ENCODE measurements at places on chromosomes 6 and 20.

DNA sequence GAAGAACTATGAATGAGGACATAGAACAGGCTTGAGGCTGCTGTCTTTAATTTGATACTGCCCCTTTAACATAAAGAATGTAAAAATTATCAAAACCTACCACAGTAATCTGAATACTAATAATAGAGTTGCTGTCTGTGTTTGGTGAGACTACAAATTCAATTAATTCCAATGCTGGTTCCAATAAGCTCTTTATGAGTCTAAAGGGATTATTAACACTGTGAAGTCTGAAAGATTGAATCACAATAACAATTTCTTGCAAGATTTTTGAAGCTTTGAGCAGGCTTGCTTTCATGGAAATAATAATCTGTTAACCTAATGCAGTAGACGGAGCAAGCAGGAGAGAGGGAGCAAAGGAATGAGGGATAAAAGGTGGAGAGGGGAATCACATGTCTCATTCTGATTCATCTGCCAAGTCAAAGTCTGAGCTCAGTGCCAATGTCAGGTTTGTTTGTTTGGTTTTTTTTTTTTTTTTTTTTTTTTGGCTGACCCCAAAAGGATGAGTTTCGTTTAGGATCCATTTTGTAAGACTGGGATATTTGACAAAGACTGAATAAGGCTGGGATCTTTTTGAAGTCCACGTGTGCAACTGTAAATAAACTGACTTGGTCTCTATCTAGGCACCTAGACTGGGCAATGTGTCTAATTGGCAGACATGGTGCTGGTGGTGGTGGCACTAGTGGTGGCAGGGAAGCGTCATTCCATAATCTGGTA, 211.6 kb downstream of the RNF144B start:
- DNase-seq = no peak

DNA sequence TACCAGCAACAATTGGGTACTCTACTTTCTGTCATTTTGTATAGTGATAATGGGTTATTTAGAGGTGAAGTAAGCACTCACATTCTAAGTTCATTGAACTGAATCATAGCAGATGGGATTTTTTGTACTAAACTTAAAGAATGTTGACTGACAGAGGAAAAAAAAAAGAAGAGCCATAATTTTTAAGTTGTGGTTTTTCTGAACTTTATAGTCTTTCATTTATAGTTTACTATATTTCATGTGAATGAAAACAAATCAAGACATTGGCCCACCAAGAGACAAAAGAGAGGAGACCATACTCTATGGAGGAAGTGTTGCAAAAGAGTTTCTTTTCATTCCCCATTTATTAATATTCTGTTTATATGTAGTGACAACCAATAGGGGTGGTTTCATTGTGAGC, 685.7 kb downstream of the BCKDHB start:
- DNase-seq = no peak

- DNase-seq = no peak
Observed at GRCh38 chr6:46794068-46794467, 879 bp downstream of the MEP1A start.

DNA sequence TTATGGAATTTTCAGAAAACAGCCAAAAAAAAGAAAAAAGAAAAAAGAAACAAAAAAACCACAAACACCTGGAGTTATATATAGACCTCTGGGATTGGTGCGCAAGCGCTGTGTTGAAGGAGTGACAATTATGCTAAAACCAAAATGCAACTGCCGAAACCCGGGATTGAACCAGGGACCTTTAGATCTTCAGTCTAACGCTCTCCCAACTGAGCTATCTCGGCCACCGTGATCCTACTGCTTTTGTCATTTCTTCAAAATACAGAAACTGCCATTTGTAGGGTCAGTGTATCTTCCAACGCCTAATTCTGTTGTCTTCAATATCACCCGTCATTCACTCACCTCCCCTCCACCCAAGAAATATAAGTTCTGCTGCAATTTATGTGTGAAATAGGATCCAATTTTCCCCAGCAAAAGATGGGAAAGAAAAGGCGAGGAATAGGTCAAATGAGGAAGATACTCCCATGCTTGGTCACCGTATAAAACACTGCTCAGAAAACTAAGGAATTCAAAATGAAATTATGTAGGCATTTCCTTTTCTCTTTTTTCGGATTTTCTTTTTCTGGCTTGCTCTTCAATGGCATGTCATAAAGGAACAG, 116.0 kb downstream of the TRIM27 start:
- no peak for DNase-seq

DNA sequence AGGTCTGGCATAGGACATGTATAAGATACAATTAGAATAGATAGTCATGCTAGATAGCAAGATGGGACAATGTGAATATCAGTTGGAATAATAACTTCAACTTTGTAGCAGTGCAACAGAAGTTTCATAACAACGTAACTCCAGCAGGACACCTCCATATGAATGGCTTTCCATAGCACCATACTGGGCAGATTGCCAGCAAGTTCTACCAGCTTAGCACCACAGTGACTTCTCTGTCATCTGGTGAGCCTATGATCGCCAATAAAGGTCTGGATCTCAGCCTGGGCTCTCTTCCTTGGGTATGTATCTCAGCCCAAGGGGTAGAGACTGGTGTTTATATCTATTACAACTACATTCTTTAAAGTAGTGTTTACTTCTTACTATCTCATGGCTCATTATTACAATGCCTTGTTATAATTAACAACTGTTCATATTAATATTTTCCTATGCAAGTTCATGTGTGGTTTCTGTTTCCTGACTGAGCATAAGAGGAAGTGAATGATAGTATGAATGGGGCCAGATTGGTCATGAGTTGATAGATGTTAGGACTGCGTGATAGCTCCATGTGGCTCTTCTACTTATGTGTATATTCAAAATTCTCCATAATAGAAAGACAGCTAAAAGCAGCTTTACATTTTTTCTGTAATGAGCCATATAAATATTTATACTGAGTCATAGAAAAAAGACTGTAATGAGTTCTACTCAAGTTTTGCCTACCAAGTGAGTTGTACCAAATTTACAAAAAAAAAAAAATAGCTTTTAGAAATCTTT, 22.9 kb downstream of the HTR1B start:
- no peak for DNase-seq

- DNase-seq = no peak
Observed at GRCh38 chr6:12716298-12716916, at the start of gene PHACTR1. PHACTR1 (plus strand) TSS chr6:12716767.
